Urinary bladder (tissue), 4 donors: ENCODE measurements at places on chromosomes 6 and 20.

DNA sequence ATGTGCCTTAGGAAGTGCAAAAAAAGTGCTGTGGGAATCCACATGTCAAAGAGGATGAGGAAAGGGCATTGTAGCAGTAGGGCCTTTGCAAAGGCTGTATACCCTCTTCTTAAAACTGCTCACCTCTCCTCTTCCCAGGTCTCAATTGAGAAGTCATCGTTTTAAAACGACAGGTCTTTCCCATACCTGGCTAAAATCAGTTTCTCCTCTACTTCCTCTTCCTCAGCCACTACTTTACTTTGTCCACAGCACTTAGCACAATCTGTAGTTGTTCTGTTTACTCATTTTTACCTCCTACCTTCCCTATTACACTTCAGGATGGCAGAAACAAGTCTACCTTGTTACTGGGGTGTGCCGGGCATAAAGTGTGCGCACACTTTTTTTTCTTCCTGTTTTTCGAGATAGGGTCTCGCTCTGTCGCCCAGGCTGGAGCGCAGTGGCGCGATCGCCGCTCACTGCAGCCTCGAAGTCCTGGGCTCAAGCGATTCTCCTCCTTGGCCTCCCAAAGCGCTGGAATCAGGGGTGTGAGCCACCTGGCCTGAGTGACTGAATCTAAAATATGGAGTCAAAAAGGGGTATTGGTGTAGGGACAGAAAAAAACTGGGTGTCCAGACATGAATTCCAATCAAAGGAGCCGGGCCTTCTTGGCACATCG lies 9.8 kb upstream of the ELOVL5 start:
- DNase-seq, result no peak

DNA sequence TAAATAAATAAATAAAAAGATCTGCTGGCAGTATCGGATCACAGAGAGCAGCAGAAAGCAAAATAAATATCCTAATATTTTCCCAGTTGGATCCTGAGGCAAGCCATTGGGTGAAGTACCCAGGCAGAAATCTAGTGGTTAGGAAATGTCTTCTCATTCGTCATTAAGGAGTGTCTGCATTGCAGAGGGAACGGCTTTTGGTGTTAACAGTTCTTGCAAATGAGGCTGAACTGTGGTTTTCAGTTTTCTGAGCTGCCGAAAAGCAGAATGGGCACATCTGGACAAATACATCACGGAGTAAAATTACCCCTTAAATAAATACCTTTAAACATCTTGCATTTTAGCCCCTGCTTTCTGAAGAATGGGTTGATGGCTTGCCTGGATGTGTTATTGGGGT lies 82.3 kb upstream of the MPC1 start:
- DNase-seq, result no peak

- no peak for DNase-seq
Observed at GRCh38 chr6:21398741-21399325, 194.7 kb upstream of the SOX4 start.

DNA sequence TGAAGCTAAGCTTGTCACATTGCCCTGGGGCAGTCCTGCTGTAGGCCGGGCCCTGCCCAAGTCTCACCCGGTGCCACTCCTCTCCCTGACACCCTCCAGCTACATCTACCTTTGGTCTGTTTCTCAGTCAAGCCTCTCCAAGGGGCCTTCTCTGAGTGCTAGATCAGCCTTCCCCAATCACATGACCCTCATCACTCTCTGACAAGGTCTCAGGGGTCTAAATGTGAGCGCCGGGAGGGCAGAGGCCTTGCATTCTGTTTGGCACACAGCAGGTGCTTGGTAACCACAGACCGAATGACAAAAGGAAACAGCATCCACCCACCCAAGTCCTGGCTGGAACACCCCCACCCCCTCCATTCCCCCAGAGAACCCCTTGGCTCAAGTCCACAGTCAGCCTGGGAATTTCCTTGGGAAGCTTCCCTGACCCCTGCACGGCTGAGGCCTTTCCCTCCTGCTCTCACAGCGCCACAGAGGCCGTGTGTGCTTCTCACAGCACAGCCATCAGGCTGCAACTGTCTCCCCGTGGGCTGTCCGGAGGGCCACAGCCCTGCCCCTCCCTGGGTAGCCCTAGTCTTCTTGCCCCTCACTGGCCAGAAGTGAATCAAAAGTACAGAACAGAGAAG lies 32.9 kb downstream of the PKIG start:
- no peak for DNase-seq

DNA sequence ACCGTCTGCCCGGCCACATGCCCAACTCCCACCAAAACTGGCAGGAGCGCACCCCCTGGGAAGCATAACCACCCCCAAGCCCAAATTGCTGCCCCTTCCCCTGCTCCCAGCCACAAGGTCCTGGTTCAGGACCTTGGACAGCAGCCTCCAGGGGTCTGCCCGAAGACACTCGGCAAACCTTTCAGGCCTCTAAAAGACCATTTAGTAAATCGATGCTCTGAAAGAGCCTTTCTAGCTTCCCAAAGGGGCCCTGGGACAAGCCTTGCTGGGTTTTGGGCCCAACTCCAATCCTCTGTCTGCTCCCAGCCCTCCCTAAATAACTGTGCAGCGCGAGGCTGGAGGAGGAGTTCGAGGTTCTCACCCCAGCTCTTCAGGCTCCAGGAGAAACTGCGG lies 30.5 kb downstream of the GRM4 start:
- DNase-seq, result no peak

- no peak for DNase-seq
Observed at GRCh38 chr6:54284161-54284860, 23.9 kb upstream of the TINAG start.

GRCh38 chr6:30845183-30845582 lies 39.1 kb upstream of the DDR1 start:
- no peak for DNase-seq

DNA sequence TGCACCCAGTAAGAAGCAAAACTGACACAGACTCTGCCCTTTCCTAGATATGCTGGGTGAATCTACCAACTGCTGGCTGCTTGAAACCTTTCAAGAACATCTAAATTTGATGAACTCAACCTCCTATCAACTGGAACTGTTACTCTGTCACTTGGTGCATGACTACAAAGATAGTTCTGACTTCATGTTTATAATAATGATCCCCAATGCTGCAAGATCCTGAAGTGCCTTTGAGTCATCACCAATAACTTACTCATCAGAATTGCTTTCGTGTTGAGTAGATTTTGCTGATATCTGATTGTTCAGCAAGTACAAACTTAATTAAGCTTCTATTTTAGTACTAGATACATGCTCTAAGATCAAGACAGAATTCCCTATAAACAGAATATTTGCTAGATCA lies 100.2 kb upstream of the ARMC2 start:
- no peak for DNase-seq

DNA sequence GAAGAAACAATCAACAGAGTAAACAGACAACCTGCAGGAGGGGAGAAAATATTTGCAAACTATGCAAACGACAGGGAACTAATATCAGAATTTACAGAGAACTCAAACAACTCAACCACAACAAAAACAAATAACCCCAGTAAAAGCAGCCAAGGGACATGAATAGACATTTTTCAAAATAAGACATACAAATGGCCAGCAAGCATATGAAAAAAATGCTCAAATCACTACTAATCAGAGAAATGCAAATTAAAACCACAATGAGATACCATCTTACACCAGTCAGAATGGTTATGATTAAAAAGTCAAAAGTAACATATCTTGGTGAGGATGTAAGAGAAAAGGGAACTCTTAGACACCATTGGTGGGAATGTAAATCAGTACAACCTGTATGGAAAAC lies 215.0 kb downstream of the THBS2 start:
- no peak for DNase-seq

GRCh38 chr20:37414224-37415035 lies 68.5 kb downstream of the SRC start:
- no peak for DNase-seq
